Kidney (tissue), 22 donors: ENCODE measurements at places on chromosomes 2 and 18. TPM values are rescaled to one million over a fixed set of nuclear protein-coding genes. Genes with fewer than 3 reads are reported as not detected.

TRAPPC8 gene
- 28.7 TPM for polyA plus RNA-seq

ACYP2 gene
- 24.5 TPM for polyA plus RNA-seq

FAM237A gene
- polyA plus RNA-seq = not detected

TSPYL6 gene
- not detected for polyA plus RNA-seq

KCNIP3 gene
- 14.8 TPM for polyA plus RNA-seq
